ENCODE measurements at places on chromosomes 6 and 20.

- DNase-seq, result peak; percentile 23
These were observed 44.0 kb upstream of the RNGTT start for GRCh38 chr6:89007209-89008000.

DNA sequence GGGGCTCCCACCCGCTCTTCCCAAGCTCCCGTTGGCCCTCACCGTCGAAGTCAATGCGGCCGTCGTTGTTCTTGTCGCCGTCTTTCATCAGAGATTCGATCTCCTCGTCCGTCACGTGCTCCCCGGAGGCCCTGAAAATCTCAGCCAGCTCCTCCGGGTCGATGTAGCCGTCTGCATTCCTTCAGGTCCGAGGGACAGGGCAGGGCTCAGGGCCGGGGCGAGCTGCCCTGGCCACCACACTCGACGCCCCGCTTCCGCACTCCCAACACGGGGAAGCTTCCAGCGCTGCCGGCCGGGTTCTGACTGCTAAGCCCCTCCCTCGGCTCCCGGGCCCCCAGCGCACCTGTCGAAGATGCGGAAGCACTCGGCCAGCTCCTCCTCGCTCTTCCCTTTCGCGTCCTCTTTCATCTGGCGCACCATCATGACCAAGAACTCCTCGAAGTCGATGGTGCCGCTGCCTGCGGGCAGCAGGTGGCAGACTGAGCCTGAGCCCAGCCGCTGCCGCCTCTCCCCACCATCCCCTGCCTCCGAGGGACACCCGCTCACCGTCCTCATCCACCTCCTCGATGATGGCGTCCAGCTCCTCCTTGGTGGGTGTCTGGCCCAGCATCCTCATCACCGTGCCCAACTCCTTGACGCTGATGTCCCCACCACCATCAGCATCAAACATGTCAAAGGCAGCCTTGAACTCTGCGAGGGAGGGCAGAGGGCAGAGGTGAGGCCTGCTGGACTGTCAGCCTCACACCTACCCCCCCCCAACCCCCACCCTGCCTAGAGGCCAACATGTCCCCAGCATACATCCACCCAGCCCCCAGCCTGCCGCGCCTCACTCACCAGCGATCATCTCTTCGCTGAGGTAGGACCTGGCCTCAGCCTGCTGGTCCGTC is 2.9 kb downstream of the TNNC2 start:
- DNase-seq, result peak; percentile 35

- DNase-seq, result peak; percentile 56
These were observed 204.9 kb downstream of the FOXA2 start for GRCh38 chr20:22379472-22379871.

DNA sequence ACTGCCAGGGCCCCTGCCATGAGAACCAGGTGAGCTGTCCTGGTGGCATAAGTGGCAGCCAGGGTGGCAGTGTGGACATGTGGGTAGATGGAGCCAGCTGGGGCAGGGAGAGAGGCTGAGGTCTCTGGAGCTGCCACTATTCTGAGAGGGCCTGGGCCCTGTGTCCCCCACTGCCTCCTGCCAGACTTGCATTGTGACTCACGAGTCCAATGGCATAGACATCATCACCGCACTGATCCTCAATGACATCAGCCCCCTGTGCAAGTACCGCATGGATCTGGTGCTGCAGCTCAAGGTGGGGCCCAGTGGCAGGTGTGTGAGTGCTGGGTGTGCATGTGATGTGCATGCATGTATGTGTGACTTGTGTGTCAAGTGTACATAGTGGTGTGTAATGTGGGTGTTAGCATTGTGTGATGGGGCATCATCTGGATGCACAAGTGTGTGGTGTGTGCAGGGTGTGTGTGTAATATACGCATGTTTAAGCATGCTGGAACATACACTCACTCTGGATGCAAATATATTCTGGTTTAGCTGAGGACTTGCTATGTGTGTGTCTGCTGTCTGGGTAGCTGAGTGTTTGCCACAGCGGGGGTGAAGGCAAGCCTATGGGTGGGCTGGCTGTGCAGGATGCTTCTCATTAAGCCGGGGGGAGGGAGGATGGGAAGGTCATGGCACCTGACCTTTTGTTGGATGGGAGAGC is 25.1 kb downstream of the UQCC2 start:
- DNase-seq, result no peak

DNA sequence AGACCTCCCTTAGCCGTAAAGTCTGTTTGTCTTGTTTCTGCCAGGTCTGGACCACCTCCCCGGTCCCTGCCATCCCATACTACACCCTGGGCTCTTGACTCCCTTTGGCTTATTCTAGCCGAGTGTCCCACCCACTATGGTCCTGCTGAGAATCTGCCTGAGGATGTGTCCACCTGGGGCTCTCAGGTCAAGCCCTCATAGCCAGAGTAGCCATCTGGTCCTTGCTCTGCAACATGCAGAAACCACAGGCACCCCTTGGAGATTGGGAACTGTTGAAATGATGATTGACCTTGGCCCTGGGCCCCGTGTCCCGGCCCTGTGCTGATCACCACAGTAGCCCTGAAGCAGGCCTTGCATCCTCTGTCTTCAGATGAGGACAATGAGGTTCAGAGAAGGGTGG is 44.0 kb downstream of the VSTM2L start:
- DNase-seq, result no peak

GRCh38 chr20:38258545-38259215 is 1.9 kb downstream of the KIAA1755 start:
- no peak for DNase-seq

DNA sequence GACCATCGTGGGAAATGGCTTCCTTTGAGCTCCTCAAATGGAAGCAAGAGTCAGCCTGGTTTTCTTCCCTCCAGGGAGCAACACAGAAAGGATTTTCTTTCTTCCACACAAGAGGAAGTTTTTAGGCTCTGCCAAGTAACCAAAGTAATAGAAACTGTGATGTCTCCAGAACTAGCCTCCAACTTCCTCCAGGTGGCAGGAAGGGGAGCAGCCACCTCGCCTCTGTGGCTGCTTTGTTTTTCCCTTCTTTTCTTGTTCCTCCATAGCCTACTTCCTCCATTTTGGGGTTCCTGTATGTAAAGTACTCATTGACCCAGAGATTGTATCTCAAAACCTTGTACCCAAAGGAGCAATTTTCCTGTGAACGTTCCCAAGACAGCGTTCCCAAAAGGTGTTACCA is 32.7 kb upstream of the CCR6 start:
- no peak for DNase-seq

- no peak for DNase-seq
These were observed 33.1 kb upstream of the KCNB1 start for GRCh38 chr20:49515586-49515985.

GRCh38 chr20:20211988-20212518 is 155.9 kb upstream of the INSM1 start:
- no peak for DNase-seq
